Glomerular endothelial cell (primary cell): ENCODE measurements at places on chromosomes 16 and 17. TPM values are rescaled to one million over a fixed set of nuclear protein-coding genes. Genes with fewer than 3 reads are reported as not detected.

DNA sequence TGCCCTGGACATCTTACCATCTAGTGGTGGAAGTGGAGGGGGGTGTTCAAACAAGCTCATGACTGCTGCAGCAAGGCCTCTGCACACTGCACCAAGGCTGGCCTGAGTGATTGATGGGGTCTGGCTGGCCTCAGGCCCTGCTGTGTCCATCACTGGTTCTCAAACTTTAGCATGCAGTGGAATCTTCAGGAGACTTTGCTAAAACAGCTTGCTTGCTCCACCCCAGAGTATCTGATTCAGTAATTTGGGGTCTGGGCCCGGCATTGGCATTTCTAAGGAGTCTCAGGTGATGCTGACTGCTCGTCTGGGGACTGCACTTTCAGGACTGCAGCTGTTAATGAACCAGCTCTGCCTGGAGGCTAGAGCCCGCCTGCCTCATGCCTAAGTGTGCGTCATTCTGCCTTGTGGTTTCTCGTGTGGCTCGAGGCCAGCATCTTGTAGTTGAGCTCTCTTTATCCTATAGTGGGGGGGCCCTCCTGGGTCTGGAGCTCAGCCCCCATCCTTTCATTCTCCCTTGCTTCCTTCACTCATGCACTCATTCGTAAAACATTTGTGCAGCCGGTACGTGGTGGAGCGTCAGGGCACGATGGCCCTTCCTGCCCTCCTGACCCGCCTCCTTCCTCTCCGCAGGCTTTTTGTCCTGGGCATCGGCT is 4.1 kb downstream of the MGAT5B start:
- peak; percentile 7 for DNase-seq

- no peak for DNase-seq
Measured at GRCh38 chr16:69881141-69881540, 70.0 kb upstream of the CLEC18A start.

- no peak for DNase-seq
Measured at GRCh38 chr16:47058295-47059086, 85.0 kb upstream of the DNAJA2 start.

DNA sequence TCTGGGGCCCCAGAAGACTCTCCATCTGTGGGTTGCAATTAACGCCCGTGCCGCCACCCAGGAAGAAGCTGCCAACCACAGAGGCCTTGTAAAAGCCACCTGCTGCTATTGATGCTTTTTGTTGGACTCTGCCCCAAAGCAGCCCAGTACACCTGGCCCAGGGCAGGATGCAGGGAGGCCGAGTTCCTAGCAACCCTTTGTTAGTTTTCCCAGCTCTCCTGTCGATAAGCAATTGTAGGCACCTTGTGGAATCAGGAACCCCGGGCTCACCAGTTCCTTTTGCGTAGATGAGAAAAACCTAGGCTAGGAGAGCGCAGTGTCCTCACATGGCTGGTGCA is 103.3 kb downstream of the ABCC6 start:
- no peak for DNase-seq

DNA sequence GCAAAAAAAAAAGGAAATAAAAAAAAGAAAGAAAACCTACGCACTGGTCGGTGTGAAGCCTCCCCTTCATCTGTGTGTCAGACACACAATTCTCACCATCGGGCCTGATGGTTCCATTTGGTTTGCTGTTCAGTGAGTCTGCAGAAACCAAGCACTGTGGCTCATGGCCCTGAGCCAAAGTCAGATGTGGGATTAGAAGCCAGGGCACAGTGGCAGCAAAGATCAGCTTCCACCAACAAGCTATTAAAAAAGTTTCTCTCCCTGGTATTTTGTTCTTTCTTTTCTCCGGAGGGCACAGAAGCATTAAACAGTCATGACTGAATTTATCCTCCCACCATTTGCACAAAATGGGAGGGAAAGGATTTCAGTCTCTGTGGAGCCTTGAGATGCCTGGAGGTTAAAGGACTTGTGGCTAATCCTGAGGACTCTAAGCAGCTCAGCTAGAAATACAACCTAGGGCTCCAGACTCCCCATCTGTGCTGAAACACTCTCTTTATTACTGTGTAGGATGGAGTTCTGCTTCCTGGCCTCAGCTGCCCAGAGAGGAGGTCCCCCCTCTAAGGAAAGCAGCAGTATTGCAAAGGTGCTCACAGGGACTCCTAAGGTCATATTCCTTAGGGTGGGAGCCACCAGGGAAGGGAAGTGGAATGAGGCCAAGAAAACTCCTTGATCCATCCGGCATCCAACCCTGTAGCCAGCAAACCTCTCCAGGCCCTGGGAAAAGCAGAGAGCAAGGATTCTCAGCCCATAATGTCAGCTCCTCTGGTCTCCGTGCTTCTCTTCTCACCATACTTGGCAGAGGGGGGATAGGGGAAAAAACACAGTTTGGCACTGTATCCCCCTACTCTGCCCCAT is 28.2 kb downstream of the SLC39A11 start:
- DNase-seq = no peak

DNA sequence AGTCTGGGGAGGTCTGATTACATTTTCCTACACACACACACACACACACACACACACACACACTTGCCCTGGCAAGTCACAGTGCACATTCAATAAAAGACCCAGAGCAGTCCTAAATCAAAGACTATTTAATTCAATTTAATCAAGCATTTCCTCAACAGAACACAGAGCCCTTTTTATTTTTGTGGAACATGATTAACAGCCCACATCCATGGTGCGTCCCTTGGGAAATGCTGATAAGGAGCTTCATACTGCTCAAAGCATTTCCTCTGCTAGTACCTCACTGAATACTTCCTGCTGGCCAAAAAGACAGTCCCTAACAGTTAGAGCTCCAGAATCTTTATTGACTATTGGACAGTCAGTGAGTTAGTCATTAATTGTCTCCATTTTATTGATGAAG is 43.1 kb upstream of the MYH10 start:
- no peak for DNase-seq

DNA sequence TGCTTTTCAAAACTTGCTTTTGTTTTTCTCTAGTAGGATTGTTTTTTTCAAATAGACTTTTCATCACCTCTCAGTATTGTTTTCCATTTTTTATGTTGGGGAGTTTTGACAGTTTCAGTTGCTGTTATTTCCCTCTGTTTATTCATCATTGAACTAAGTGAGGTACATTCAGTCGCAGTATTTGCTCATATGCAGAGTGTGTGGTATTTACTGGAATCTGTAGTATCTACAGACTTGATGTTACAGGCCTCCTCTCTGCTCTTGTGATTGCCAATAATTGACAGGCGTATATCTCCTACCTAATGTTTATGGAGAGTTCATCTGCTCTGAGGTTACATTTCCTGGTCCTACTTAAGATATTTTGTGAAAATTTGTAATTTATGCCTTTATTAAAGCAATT is 49.6 kb downstream of the COX10 start:
- DNase-seq = no peak

DNA sequence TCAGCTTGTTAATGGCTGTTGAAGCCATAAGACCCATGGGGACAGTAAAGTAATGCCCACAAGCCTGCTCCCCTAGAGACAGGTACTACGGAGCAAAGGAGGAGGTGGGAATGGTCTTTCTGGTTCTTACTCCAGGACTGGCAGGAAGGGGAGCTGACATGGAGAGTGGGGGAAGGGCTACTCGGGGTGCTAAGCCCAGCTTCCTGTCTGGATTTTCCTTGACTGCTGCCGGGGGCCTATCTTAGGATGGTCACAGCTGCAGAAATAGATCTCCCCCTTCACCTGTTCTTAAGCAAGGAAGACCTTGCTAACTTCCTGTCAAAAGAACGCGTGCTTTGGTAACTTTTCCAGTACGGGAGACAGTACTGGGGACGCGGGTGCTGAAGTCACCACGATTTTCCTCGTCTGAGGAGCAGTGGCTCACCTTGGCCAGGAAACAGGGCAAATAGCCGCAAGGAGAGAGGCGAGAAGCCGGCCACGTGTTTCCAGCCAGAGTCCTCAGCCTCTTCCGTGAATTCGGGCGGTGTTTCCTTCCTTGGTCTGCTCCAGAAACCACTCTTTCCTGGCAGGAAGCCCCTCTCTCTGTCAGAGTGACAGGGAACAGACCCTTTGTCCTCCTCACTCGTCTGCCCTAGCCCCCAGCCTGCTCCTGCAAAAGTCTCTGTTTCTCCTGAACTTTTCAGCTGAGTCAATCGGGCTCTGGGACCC is 656 bp upstream of the PRR29 start:
- DNase-seq = no peak

- no peak for DNase-seq
Measured at GRCh38 chr16:69924777-69925191, 26.4 kb upstream of the CLEC18A start.

DNA sequence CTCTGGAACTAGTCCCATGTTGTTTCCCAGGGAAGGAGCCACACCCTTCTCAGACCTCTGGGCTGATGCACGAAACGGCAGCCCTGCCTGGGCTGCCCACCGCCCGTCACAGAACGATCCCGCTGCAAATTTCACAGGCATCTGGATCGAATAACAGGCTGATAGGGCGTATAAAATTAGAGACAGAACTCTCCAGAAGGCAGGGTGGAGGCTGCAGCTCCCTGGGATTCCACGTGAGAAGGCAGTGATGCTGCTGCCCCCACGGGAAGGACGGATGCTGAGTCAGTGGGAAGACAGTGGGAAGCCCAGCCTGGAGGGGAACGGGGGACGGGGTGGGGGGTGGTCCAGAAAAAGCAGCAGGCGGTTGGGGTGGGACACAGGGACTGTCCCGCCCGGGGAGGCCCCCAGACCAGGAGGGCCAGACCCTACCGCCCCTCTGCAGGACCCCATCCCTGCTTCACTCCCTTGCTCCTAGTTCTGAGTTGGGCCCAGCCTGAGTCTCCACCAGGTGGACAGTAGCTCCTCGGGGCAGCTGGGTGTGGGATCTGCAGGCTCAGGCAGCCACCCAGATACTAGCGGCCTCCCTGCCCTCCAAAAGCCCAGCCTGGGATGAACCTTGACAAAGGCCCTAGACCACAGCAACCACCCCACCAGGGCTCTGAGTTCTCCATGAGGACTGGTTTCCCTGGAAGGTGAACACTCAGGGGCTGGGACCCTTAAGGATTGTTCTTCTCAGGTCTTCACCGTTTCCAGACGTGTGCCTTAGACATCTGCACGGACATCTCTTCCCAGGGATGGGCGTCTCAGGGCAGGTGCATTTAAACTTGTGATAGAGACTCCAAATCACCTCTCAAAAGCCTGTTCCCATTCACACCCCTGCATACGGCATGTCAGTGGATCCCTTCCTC is 117.8 kb downstream of the METRNL start:
- no peak for DNase-seq

DNA sequence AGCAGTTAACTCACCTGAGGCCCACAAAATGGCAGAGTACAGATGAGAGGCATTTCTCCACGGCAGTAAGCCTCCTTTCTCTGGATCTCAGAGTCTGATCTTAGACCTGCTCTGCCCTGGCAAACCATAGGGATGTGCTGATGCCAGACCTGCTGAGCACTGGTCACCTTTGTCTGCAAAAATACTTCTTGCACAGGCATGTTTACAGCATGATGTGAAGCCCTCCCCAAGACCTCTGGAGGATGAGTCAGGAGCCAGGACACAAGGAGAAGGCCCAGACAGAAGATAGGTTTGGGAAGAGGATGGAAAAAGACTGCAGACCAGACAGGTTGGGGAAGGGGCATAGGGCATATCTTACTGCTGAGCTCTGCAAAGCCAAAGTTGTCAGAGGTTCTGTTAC is 426.6 kb downstream of the PMP22 start:
- DNase-seq = no peak

- DNase-seq = no peak
Measured at GRCh38 chr17:71331754-71332325, 789.0 kb upstream of the SOX9 start.

DNA sequence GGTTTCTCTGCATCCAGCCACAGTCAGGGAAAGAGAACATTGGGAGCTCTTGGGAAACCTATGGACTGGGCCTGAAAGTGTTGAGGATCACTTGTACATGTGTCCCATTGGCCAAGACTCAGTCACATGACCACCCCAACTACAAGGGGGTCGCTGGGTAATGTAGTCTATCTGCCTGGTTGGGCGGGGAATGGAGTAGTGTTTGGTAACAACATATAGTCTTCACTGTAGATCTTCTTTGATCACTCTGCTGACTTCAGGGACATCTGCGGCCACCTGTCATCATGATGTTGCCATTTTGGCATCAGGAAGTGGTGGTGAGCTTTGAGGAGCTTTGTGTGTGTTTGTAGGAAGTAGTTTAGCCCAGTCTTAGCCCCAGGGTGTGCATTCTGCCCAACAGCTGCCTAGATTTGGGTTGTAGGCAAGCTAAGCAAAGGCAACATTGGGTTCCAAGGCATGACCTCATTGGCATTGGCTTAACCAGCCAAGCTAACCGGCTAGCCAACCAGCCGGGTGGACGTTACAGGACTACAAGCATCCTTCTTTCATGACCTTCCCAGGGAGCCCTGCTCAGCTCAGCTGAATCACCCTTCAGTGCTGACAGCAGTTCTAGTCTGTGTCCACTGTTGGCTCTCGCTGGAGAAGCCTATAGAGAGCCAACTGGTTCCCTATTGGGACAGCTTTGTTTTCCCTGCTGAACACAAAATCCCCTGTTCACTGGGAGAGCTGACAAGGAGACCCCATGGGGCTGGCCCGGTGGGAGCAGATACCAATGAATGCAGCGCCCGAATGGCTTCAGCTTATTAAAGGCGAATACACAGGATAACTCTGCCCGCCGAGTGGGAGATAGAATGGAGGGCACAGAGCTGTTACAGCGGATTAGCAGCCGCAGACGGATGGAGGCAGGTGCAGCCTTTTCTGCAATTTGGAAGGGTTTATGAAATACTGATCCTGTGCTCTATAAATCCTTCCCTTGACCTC is 178.6 kb downstream of the NTN1 start:
- DNase-seq = no peak

GRCh38 chr17:726271-726919 is 6.0 kb upstream of the TLCD3A start:
- DNase-seq = no peak

DNA sequence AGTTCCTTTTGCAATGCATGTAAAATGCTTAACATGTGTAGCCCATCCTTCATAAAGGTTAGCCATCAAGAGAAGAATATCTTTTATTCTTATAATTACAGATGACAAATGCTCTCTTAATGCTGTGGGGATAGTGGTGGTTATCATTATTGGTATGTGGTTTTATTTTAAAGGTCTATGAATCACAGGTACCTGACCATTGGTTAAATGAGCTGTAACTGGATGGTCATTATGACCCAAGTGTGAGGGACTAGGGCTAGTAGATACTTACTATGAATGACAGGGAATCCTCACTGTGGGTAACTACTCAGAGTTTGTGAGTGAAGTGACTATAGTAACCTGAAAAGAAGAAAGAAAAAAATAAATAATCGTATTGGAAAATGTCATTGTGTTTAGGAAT is 78.8 kb downstream of the CDRT15 start:
- no peak for DNase-seq

DNA sequence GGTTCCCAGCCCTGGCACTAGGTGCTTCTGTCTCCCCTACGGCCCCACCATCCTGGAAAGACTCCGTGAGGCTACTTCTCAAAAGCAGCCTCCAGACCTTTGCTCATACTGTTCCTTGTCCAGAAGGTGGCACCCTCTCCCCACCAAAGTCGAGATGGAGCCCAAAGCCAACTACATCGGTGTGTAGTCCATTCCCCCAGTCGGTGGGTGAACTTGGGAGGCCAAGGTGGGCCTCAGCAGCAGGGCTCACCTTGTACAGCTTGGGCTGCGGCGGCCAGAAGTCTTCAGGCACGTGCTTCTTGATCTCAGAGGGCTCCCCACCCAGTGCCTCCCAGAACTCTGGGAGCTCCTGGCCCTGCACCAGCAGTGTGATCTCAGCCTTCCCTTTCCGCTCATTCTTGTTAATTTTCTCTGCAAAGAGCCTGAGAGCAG is 10.2 kb downstream of the FLII start:
- no peak for DNase-seq

- DNase-seq = no peak
Measured at GRCh38 chr16:89907055-89907814, 11.4 kb upstream of the MC1R start.

SDK2 gene
- total RNA-seq = 0.18 and 1.4 TPM in 2 replicates

NME4 gene
- total RNA-seq = 147 and 203 TPM in 2 replicates

EVPL gene
- 0.06 and 1.2 TPM in 2 replicates for total RNA-seq

NOD2 gene
- total RNA-seq = 0.23 and 0.29 TPM in 2 replicates

YPEL2 gene
- 41.3 and 76.7 TPM in 2 replicates for total RNA-seq
